ENCODE measurements at places on chromosomes 4 and X.

DNA sequence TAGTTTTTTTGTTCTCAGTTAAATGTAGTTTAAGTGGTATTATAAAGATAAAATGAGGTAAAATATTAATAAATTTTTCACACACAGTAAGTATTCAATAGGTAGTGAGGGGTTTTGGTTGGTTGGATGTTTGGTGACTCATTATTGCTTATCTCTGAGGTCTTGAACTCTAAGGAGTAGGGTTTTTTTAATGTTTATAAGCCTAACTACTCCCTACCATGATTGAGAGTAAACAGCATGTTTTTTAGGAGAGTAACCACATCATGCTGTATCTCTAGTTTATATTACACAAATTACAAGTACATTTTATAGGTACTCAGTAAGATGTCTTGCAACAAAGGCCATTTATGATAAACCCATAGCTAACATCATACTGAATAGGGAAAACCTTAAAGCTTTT lies 181.6 kb downstream of the MAPK10 start:
- no peak for DNase-seq

- DNase-seq: no peak
Observed at GRCh38 chr4:41433361-41433760, 104.6 kb upstream of the LIMCH1 start.

GRCh38 chr4:53235547-53235946 lies 130.3 kb downstream of the SCFD2 start:
- no peak for DNase-seq

DNA sequence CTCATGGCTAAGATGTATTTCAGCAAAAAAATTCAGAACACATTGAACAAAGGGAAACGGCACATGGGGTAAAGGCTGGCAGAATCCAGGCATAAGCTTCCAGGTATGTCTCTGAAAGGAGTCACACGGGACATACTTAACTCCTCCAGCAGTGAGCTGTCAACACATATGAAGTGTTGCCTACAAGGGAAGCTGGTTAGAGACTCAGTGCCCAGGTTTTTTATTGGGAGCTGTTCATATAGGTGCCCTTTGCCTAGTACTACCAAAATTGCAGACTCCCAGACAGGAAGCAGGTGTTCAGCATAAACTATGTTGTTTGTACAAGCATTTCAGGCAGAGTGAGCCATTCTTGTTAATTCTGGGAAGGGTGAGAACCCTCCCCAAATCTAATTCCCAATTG lies 77.4 kb upstream of the PUDP start:
- DNase-seq: no peak

DNA sequence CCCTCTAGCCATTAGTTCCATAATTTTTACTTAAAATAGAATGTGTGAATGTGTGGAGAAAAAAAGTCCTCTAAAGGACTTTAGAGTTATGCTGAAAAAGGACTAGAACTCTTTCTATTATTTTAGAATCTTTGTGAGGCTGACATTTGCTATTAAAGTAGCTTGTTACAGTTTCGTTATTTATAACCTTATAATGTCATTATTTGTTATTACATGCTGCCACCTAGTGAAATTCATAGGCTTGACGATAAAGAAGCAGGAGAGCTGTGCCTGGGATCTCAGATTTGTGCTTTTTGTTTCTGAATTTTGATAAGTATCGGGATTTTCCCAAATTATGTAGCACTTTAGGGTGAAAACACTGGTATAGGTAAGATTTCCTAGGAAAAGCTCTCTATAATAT lies 38.5 kb upstream of the TAPT1 start:
- DNase-seq: no peak

DNA sequence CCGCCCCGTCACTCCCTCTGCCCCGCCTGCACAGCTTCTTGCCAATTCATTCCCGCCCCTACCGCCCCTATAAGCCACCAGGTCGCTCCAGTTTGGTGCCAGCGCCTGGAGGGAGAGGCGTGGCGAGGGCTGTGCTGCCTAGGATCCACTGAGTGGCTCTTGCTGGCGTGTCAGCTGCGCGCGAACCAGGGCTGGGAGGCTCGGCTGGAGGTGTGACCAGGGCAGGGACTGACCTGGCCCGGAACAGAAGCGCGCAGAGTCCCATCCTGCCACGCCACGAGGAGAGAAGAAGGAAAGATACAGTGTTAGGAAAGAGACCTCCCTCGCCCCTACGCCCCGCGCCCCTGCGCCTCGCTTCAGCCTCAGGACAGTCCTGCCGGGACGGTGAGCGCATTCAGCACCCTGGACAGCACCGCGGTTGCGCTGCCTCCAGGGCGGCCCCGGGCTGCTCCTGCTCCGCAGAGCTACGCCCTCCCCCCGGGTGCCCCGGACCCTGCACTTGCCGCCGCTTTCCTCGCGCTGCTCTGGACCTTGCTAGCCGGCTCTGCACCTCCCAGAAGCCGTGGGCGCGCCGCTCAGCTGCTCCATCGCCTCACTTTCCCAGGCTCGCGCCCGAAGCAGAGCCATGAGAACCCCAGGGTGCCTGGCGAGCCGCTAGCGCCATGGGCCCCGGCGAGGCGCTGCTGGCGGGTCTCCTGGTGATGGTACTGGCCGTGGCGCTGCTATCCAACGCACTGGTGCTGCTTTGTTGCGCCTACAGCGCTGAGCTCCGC lies at the start of gene GPR78:
Gene GPR78 (plus strand): TSS at position 72 of the 773 bp plus-strand sequence. CDS start 591 bp downstream, at position 663.
- DNase-seq: peak; percentile 87

GRCh38 chr4:102553982-102554381 lies 52.8 kb downstream of the NFKB1 start:
- DNase-seq: no peak

DNA sequence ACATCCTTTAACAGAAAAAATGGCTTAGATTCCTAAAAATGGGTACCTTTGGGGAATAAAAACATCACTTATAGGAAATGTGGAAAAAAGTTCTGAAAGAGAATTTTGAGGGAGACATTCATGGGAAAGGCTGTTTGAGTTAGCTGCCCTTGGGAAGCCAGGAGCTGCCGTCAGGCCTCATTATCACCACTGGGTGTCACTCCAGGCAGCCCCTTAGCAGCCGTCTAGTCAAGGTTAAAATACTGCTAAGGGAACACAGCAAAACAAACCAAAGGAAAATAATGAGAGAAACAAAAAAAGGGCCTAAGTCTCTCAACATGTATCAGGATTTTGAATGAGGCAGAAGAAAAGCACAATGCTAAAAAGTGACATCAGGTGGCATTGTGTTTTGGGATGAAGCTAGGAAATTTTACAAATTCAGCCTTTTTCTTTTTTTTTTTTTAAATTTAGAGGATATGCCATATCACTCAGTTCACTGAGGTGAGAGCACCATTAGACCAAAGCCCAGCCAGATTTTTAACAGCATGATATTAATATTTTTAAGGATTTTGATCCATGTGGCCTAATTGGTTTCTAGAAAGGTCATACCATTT lies 235.3 kb downstream of the GPAT3 start:
- DNase-seq: no peak

DNA sequence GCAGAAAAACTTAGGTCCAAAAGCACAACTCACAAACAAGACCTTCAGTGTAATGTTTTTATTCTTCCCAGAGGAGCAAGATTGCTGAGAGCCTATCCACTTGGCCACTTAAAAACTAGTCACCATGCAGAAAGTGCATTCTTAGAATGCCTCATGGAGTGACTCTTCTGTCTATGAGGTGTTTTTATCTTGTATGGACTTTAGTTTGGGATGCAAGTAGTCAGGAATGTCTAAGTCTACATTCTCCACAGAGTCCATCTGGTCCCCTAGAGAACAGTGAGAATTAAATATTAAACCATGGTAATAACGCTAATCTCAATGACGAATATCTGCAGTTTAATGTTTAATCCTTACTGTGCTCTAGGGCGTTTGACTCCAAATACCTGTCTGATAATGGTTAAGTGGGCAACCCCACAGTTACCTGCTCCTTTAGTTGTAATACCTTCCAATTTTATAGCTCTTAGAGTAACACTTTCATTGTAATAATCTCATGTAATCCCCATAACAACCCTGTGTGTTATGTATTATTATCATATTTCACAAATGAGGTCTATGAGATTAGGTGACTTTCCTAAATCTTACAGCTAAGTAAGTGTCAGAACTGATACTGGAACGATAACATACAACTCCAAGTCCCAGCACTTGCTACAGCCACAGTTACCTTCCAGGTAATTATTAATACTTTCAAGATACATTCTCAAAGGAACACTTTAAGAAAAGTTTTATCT lies 235.6 kb upstream of the JADE1 start:
- DNase-seq: no peak

DNA sequence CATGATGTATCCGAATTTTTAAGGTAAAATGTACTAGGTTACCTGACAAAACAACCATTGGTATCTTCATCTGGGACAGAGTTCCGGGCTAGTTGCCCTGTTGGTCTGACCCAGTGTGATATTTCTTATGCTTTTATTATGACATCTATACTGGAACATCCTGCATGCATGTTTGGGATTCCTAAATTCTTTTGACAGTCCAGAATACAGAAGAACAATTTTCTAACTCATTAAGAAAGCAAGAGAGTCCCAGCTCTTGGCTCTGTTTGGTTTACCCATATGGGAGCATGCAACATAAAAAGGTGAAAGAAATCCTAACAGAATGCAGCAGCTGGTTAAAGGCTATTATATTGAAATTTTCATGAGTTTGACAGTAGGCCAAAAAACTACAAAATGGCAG lies 247.7 kb upstream of the FTHL17 start:
- no peak for DNase-seq

DNA sequence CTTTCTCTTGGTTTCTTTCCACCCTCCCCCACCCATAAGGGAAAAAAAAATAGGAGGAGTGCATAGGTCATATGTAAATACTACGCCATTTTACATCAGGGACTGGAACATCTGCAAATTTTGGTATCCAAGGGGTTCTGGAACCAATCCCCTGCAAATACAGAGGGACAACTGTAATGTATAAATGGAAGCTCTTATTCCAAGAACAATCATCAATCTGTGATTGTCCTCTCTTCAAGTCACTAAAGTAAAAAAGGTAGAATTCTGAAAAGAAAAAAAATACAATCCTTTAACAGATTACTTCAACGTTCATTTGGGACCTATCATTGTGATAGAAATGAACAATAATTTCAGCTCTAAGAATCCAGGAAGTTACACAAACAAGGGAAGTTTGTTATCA lies 13.6 kb downstream of the PPA2 start:
- DNase-seq: no peak

DNA sequence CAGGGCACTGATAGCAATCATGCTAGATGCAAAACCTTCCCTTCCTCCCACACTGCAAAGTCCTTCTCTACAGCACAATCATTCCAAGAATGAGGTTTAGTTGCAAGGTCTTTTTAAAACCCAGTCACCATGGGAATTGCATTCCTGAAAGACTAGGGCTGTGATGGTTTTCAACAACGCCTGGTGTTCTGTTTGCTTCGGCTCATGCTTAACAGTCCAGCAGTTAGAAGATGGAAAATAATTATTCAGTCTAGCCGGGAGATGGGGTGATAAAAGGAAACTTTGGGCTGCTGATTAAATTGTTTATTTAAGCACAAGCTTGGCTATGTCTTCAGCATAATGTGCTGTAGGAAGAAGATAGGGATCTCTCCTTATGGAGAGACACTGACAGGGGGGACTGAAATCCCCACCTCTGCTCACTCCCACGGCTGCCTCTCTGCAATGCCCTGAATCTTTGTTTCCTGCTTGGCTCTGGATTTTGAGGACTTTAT lies 211.4 kb downstream of the MID1IP1 start:
- no peak for DNase-seq

DNA sequence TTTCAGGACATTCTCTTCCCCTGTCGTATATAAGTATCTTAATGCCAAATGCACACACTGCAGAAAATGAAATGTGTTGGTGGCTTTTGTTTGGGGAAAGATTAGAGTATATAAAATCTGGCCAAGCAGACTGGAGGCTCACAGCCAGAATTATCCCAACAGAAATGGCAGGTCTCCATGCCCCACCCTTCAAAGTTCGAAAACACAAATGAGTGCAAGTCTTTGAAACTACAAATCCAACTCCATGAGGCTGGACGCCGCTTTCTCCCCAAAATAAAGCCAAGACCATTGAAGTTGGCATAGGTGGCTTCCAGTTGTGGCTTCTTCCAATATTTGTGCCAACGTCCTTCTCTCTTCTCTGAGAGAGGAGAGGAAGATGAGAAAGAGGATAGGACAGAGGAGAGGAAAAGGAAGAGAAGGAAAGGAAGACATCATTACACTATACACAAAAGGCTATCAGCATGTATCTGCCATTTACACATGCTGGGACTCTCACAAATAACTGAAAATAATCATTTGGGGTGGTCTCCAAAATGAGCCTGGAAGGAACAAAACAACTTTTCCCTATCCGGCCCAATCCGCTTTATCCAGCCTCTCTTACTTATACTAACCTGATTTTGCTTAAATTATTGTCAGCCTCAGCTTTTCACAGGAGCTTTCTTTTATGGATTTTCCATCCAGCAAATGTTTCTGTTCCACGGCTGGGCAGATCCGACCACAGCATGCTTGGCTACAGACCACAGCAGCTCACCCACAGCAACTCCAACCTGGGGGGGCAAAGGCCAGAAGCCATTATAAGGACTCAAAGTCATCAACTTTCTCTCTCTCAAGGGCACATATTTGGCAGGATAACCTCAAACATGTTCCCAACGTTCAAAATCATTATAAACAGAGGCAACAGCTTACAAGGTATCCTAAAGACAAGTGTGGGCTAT lies 71.7 kb downstream of the APBB2 start:
- DNase-seq: no peak

DNA sequence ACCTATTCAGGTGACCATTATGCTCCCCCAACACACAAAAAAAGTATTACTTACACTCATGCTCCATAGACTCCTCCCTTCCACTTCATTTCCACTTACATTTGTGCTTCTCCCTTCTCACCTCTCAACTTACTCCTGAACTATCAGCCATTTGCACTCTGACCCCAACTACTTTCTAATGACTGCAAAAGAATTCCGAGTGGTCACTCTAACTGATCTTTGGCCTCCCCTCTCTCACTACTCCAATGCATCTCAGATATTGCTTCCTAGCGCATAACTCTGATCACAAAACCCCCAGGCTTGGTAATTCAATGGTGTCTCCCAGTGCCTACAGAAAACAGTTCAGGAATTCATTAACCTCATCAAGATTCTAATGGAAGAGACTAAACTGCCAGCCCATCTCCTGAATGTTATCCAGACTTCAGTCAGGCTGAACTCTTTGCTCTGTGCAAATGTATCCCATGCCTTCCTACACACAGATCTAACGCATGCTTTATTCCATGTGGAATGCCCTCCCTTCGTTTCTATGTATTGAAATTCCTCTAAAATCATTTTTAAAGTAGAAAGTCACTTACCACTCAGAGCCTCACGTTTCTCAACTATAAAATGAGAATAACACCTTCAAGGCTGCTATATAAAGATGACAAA lies 61.1 kb downstream of the FRYL start:
- no peak for DNase-seq
